Activated gamma-delta T cell treated with Interleukin-2 at 50 U/mL for 16 hours (primary cell): ENCODE measurements at places on chromosomes 16 and 17.

GRCh38 chr17:65558683-65559460, 2.6 kb downstream of the AXIN2 start:
- DNase-seq: no peak

DNA sequence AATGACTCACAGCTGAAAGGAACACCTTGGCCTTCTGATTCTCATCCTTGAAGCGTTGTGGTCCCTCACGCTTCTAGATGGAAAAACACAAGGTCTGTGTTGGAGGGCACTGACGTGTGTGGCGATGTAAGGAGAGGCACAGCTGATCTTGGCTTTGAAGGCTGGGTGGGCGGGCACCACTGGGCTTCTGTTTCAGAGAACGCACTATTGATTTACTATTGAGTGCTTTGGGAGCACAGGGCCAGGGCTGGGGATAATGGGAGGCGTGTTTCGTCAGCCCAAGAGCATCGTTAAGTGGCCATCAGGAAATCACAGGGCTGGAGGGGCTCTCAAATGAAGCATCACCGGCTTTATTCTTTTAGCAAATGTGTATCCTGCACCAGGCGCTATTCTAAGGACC, 70.7 kb downstream of the CMIP start:
- no peak for DNase-seq

GRCh38 chr17:5499476-5500231, 13.3 kb downstream of the MIS12 start:
- no peak for DNase-seq

- DNase-seq: no peak
Observed at GRCh38 chr16:54453871-54454270, 167.3 kb upstream of the IRX3 start.

GRCh38 chr16:84449156-84450140, 55.0 kb downstream of the MEAK7 start:
- no peak for DNase-seq

DNA sequence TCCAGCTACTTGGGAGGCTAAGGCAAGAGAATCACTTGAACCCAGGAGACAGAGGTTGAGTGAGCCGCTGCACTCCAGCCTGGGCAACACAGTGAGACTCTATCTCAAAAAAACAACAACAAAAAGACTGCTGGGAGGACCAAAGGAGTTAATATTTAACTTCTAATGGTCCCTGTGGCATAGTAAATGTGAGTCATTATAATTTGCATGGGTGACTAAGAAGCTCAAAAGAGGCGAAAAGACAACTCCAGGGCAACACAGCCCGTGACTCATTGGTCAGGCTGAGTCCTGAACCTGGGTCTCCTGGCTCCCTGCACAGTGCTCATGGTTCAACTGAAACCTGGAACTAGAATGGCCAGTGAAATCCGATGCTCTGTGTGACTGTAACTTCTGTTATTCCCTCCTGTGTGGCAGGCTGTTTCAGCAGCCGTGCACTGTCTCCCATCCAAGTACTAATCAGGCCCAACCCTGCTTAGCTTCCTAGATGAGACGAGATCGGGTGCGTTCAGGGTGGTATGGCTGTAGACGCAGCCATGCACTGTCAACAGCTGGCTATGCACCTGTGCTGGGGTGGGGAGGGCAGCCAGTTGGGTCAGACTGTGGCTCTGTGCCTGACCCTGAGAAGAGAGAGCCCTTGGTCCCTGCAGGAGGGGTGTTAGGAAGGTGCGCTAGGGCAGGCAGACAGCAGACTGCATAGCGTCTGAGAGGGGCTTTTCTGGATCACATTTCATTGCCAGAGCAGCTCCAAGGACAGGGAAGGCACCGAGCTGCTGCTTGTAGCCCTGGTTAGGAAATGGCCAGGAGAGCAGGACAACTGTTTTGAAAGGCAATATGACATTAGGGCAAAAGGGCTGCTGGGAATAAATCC, 14.5 kb upstream of the GPRC5C start:
- no peak for DNase-seq

DNA sequence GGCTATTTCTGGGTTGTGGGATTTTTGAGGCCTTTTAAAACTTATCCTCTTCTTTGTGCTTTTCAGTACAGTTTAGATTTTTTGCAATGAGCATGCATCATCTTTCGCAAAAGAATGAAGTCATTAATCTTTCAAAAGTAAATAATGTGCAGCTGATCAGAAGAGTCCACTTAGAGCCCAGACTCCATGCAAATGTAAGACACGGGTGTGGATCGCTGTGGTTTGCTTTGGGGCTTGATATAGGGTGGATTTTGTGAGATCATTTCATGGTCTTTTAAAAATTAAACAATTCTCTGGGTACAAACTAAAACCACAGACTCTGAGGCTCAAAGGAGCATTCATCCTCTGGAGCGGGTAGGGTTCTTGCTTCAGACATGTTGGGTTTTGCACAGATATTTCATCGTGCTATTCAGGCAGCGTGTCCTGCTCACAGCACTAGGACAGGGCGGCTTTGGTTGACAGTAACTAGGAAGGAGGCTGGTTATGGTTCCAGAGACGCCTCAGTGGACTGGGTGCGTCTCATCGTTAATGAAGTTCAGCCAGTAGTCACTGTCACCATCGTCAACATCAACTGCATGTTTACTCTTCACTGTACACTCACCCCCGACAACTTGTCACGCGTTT, 129.4 kb upstream of the PLCG2 start:
- DNase-seq: no peak

DNA sequence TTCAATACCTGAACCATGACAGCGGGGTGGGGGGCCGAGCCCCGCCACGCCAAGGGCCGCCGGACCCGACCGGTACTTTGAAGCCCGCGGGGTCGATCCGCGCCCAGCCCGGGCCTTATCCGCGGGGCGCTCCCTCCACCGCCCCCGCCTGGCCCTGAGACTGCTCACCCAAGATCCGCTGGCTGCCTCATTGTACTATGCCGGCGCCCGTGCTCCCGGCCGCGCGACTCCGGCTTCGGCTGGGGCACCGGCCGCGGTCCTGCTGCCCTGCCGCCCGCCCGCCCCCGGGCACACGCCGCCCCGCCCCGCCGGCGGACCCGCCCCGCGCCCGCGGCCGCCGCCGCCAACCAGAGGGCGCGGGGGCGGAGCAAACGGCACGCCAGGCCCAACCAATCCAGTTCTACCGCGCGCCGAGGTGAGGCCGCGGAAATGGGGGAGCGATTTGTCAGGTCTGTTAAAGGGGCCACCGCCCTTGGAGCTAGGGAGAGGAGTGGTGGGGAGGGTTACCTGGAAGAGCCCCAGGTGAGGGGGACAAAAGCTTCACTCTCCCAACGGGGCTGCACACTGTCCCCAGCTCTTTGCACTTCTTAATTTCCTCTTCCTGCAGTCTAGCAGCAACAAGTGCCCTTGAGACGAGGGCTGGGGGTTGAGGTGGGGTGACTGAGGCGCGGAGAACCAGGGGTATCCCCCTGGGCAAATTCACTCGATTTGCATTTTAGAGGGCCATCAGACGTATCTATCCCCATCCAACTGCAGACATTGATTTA, at the start of gene TEX2:
TEX2 (minus strand) TSS at position 261 of the 767 bp plus-strand sequence. CDS start 49,043 bp downstream, outside the sequence.
- peak; percentile 85 for DNase-seq

GRCh38 chr17:21823090-21823489, 130.8 kb downstream of the KCNJ18 start:
- no peak for DNase-seq

GRCh38 chr17:61307905-61308886, 91.4 kb upstream of the TBX2 start:
- no peak for DNase-seq

DNA sequence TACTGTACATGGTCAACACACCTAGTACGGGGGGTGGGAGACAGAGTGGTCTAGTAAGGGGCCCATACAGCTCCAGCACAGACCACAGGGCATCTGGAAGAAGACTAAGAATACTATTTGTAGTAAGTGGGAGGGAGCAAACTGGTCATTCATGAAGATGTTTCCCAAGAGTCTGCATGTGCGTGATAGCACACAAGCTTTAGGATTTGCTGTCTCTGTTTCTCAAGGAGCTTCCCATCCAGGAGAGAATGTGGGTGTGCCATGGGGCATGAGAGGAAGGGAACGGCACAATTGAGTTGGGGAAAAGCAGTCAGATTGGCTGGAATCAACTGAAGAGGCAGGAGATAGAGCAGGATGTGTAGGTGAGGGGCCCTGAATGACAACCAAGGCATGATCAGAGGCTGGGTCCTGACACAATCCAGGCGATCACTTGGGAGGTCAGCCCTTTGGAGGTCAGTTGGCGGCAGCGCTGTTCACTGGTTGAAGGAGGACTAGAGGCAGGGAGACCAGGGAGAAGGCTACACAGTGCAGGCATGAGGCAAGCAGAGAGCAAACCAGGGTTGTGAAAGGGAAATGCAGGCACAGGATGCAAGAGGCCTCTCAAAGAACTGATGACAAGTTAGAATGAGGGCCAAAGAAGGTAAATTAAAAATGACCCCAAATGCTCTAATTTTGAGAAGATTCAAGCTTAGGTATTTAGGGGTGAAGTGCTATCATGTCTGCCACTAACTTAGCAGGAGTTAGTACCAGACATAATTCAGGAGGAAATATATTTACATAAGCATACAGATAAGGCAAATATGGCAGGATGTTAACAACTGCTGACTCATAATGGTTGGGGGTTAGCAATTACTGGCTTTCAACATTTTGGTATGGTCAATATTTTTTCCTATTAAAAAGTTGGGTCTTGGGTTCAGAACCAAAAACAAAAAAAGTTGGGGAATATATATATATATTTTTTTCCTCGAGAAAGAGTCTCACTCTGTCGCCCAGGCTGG, 10.3 kb downstream of the UBE2O start:
- DNase-seq: no peak

DNA sequence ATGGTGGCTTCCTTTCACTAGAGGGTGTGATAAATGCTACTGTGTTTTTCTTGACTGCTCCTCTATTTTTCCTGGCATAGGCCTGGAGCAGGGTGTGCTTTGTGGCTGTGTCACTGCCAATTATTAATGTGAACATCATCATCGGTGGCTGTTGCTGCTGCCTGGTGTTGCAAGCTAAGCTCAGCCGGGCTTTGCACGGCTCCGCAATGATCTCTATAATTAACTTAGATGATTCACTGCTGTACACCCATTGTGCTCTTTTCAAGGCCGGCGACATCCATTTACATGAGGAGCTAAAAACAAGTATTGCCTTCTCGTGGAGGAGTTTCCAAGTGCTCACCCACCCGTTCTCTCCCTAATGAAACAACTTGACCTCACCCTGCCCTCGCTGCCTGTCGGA, 160.1 kb upstream of the IRX3 start:
- DNase-seq: no peak

DNA sequence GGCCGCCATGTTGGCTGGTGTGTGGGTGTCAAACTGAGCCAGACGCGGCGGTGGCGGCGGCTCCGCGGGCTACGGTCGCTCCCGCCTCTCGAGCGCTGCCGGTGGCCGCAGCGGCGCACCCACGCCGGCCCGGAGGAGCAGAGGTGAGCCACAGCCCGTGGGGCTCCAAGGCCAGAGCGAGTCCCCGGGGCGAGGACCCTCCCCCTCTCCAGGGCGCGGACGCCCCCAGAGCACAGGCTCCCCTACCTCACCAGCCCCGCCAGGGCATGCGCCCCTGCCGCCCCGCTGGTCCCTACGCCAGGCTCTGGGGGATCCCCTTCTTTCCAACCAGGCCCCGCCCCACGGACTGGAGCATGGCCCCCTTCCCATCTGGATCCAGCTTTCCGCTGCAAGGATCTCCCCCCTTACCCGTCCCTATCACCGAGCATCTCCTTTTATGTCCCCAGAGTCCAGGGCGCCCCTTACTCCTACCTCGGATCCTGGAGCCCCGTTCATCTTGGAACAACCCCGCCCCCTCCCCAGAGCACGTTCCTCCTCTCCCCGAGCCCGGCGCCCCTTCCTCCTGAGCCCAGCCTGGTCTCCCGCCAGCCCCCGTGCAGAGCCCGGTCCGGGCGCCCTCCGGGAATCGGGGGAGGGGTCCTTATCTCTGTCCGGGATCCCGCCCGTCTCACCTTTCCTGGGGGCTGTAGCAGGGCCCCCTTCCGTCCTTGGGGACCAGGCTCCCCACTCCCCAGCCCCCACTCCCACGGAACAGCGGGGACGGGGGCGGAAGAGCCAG, 412 bp downstream of the EPN2 start:
- DNase-seq: no peak

DNA sequence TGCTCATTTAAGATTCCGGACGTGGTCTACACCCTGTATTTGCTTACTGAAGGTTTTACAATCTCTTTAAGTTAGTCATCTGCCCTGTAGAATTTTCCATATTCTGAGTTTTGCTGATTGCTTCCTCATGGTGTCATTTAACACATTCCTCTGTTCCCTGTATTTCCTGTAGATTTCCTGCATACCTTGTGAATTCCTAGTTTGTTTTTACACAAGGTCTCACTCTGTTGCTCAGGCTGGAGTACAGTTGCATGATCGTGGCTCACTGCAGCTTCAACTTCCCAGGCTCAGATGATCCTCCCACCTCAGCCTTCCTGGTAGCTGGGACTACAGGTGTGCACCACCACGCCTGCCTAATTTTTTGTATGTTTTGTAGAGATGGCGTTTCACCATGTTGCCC, 66.8 kb downstream of the CMIP start:
- no peak for DNase-seq

DNA sequence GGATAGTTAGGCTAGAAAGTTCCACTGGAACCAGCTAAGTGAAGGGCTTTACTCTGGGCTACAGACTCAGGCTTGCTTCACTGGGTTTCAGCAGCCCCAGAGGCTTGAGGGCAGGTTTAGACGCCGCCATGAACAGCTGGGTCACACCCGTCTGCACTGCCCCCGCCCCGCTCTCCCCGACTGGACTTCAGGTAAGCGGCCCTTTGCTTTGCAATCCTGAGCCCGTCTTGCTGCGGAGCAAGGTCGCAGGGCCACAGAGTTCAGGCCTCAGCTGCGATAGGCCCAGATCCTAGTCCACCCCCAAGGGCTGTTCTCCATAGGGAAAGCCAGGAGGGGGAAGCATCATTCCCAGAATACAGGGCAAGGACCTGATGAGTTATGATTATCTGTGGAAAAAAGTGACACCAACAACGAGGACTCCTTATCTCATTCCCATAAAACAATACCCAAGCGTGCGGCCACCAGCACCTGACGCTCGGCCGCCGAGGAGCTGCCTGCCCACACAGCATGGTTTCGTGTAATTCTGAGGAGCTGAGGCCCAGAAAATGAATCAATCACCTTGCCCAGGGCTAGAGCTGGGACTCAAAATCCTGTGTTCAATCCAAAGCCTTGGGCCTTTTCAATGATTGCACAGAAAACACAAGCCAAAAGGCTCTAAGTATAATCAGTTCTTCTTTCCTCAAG, 20.4 kb downstream of the MEAK7 start:
- no peak for DNase-seq
